ENCODE measurements at places on chromosomes 12 and 14.

- no peak for DNase-seq
Observed at GRCh38 chr14:59125156-59125555, 63.3 kb upstream of the DAAM1 start.

DNA sequence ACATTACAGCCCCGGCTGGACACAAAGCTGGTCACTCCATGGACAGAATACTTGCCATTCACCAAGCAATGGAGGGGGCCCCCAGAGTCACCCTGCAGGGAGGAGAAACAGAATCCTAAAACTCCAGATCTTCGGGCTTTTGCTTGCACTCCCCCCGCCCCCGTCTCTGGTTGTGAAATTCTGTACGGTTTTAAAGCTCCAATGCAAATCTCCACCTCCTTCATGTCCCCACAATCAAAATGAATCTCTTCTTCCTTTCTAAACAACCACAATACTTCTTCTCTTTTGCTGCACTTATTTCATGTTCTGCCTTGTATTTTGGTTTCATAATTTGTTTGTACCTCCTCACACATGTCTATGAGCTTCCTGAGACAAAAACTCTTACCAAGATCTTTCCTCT lies 5.8 kb upstream of the BIN2 start:
- DNase-seq = no peak

GRCh38 chr12:68771223-68771925 lies 25.4 kb downstream of the SLC35E3 start:
- DNase-seq = no peak

- DNase-seq = no peak
Observed at GRCh38 chr12:85299053-85299452, 19.0 kb downstream of the ALX1 start.

GRCh38 chr12:56107242-56107641 lies 2.9 kb downstream of the PA2G4 start:
- no peak for DNase-seq

Measured in tibial artery (tissue), 4 donors.